ENCODE measurements at places on chromosomes 7 and 10.

DNA sequence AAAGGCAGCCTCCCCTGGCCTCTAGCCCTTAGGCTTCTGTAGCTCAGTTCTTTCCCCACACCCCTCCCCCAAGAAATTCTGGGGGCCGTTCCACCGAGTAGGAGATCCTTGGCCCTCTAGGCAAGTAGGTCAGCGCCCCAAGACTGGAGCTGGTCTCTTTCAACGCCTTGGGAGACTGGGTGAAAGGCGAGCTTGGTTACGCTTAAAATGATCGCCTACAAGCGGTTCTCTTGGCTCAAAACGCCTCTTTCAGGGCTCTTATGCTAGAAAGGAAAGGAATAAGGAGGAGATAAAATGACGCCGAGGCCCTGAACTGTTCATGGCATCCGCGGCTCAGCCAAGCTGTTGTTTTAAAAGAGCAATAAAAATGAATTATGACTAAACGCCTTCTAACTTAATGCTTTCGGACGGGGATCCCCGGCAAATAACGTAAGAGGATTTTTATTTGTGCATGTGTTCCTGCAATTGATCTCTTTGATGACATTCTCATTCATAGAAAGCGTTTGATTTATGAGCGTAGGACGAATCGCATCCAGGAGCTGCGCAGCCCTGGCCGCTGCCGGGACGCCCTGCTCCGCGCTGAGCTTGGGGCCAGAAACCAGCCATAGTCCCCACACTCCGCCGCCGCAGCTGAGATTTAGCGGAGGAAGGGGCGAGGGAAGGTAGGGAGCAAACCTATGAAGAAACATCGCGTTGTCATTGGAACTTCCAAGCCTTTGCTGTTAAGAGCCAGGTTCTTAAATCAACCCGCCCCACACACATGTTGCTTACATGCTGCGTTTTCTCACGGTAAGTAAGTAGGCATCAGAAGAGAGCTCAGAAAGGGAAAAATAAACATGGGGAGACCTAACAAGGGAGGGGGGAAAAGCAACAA, 3.0 kb upstream of the HOXA1 start:
- DNase-seq: no peak

- DNase-seq: no peak
These were observed 92.6 kb downstream of the CYTH3 start for GRCh38 chr7:6179620-6180343.

GRCh38 chr10:24664991-24665390, 58.7 kb downstream of the ARHGAP21 start:
- no peak for DNase-seq

GRCh38 chr7:96034940-96035727, 262.8 kb downstream of the DYNC1I1 start:
- peak; percentile 17 for DNase-seq

DNA sequence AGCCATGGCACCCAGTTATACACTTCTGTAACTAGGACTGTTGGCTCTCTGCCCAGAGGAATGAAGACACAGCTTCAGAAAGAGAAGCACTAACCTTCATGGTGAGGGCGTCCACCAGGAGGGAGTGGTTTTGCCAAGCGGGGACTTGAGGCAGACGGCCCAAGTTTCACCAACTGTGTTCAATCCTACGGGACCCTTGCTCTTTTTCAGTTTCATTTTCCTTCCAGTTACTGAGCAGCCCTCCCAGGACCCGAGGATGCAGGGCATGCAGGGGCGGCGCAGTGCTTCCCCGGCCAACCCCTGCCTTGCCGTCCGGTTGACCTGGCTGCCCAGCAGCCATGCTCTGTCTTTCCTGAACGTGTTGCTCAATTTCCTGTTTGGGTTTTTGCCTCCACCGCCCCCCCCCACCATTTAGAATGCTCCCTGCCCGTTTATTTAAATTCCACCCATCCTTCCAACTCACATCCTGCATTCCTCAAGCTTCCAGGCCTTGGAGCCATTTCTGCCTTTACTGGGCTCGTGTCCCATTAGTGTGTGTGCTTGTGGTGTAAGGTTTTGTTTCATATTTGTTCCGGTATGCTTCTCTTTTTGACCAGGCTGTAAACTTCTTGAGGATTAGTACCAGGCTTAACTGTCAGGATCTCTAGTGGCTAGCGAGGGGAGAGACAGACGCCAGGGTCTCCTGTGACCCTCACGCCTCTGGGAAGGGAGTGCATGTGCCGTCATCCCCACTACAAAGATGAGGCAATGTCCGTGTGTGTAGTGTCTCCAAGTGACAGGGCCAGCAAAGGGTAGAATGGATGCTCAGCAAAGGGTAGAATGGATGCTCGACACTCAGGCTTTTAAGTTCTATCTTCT, 31.6 kb downstream of the IL15RA start:
- DNase-seq: no peak

DNA sequence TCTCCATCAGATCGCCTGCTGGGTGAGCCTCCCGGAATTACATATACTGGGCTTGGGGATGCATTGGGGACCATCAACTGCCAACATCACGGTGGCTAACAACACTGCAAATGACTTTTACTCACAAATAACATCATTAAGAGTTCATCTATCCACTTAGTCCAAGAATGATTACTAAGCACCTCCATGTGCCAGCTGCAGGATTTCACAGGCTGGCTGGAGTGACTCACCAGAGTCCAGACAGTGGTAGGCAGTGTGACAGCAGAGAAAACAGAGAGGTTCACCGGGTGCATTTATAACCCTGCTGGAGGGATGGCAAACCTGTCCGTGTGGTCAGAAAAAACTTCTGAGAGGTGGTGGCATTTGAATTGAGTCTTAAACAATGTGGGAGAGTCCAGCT, 3.2 kb upstream of the IGFBP3 start:
- DNase-seq: no peak

- no peak for DNase-seq
These were observed 899.5 kb upstream of the CELF2 start for GRCh38 chr10:10118131-10118530.

DNA sequence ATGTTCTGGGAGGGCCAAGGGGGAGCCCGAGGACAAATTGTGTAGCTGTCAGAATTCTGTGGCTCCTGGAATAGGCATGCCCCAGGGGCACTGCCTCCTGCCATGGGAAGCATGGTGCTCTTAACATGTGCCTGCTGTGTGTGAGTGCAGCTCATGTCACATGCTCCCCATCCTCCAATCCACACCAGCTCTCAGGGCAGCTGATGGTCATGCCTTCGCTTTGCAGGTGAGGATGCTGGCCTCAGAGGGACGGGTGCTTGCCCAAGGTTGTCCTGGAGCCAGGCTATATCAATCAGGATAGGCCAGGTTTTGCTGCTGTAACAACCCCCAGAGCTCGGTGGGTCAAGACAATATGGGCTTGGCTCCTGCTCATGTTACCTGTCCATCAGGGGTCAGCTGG, 303.4 kb downstream of the RPS24 start:
- no peak for DNase-seq

- no peak for DNase-seq
These were observed 982 bp downstream of the PGAM1 start for GRCh38 chr10:97426776-97427570.

DNA sequence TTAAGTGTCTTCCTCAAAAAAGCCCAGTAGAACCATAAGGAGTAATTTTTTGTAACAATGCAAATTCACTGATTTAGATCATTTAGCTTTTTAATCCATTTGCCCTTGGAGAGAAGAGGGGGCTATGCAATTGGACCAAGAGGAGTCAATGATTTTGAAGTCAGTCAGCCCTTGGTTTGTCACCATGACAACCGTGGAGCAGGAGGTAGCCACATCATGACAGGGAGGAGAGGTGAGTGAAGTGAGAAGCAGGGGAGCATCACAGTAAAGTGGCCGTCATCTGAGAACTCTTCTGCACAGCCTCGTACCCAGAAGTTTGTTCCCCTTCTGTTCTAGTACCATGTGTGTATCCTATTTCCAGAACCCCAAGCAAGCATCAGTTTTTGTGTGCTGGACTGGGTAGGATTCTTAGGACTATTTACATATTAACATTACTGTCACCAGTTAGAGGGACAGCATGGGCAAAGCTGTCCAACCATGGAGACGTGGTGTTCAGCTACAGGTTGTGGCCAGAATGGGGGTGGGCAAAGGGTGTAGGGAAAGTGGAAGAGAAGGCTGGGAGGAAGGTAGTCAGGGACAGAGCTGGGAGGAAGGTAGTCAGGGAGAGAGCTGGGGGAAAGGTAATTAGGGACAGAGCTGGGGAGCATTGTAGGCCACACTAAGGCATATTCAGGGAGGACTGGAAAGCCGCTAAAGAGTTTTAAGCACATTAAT, 13.1 kb downstream of the UBE3C start:
- no peak for DNase-seq

GRCh38 chr10:6778992-6779701, 199.1 kb upstream of the PRKCQ start:
- no peak for DNase-seq

GRCh38 chr10:112168733-112169132, 14.8 kb downstream of the GPAM start:
- no peak for DNase-seq

Measured in SHP77 (cell line).